ENCODE measurements at places on chromosomes 16 and 17. TPM values are rescaled to one million over a fixed set of nuclear protein-coding genes. Genes with fewer than 3 reads are reported as not detected.

DNA sequence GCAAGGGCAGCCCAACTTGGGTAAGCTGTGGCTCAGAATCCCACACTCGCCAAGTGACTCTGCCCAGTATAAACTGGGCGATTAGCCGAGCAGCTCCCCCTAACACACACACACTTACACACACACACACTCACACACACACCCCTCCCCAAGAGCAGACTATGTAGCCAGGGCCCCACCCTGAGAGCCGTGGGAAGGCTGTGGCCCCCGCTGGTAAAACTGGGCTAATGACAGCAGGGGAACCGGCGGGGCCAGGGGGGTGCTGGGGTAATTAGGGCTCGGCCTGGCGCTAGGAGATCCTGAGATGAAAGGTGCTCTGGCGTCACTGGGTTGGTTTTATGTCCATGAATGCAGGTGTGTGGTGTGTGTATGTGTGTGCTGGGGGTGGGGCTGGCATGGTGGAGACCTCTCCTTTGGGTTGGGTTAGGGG, 1.1 kb upstream of the THRA start:
- no peak for DNase-seq

Gene NACA2
- polyA plus RNA-seq: 2.0 TPM

Gene PNMT
- 1.6 TPM for polyA plus RNA-seq

Gene SRCIN1
- 10.1 TPM for polyA plus RNA-seq

Gene PRCD
- 8.9 TPM for polyA plus RNA-seq

- no peak for DNase-seq
Measured at GRCh38 chr17:32264140-32264799, 1.4 kb upstream of the RHBDL3 start.

- DNase-seq: no peak
Measured at GRCh38 chr16:35734728-35735402, 2275.5 kb downstream of the TP53TG3F start.

GRCh38 chr17:59627770-59628171, 8.1 kb downstream of the CLTC start:
- DNase-seq: no peak

Gene SGCA
- 3.6 TPM for polyA plus RNA-seq

Gene IL17C
- not detected for polyA plus RNA-seq

DNA sequence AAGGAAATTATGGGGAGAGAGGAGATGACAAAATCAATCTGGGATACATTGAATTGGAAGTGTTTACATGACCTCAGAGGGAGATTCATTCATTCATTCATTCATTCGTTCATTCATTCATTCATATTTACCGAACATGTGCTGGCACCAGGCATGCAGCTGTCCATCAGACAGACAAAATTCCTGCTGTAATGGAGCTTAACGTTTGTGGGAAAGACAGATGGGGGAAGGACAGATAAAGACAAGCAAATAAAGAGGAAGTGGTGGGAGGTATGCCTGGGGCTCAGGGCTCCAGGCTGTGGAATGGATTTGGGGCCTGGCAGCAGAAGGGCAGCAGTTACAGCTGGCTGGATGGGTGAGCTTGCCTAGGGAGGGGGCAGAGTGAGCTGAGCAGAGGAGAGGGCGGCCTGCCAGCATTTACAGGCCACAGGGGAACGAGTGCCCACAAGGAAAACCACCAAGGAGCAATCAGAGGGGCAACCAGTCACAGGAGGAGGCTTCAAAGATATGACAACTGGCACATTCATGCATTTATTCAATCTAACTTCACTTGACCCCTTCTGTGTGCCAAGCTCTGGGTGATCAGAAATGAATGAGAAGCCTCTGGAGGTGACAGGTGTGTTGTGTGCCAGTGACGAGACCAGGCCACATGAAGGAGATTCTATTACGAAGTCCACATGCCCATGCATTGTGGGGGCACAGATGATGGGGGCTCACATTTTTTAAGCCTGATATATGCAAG, 48.5 kb downstream of the ARHGAP27 start:
- DNase-seq: no peak

GRCh38 chr16:82027629-82028064, 7.4 kb upstream of the HSD17B2 start:
- no peak for DNase-seq

- DNase-seq: no peak
Measured at GRCh38 chr16:54280751-54281150, 5.8 kb downstream of the IRX3 start.

- DNase-seq: no peak
Measured at GRCh38 chr17:17141279-17141678, 64.9 kb downstream of the PLD6 start.

Gene CCR7
- 0.76 TPM for polyA plus RNA-seq

GRCh38 chr17:75848523-75849278, 4.5 kb upstream of the UNC13D start:
- no peak for DNase-seq

GRCh38 chr16:2824626-2825025, 5.5 kb upstream of the ZG16B start:
- no peak for DNase-seq

Gene DCUN1D3
- polyA plus RNA-seq: 7.2 TPM

GRCh38 chr16:87324411-87325275, 7.5 kb upstream of the C16orf95 start:
- peak; percentile 37 for DNase-seq

DNA sequence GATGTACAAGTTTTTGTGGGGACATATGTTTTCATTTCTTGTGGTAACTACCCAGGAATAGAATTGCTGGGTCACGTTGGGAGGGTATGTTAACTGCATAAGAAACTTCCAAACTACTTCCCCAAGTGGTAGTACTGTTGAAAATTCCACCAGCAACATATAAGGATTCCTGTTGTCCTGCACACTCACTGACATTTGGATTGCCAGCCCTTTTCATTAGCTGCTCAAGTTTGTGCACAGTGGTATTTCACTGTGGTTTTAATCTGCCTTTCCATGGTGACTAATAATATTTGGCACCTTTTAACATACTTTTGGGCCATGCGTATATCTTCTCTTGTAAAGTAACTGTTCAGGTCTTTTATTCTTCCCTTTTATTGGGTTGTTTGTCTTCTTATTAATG, 103.3 kb downstream of the GNAO1 start:
- no peak for DNase-seq

Gene PRSS36
- polyA plus RNA-seq: 2.2 TPM

GRCh38 chr16:11792410-11793241, 4.4 kb downstream of the ZC3H7A start:
- DNase-seq: no peak

All from right lung (tissue), 10 donors.